Stimulated activated CD8-positive, alpha-beta memory T cell treated with anti-CD3 and anti-CD28 coated beads, Interleukin-4, amount 100 ng/mL, for 1 hour (primary cell): ENCODE measurements at places on chromosomes 13 and 19.

- DNase-seq, result no peak
Observed at GRCh38 chr13:109652531-109652930, 133.9 kb downstream of the IRS2 start.

GRCh38 chr19:13022111-13022858, 27.0 kb downstream of the NFIX start:
- DNase-seq, result no peak

GRCh38 chr13:32362574-32362973, 47.3 kb downstream of the BRCA2 start:
- DNase-seq, result no peak

GRCh38 chr13:91368676-91369440, 21.4 kb downstream of the MIR17HG start:
- no peak for DNase-seq

- DNase-seq, result no peak
Observed at GRCh38 chr19:55303477-55303876, 19.7 kb downstream of the BRSK1 start.
